T-helper 17 cell (primary cell): ENCODE measurements at places on chromosomes 12 and 14.

DNA sequence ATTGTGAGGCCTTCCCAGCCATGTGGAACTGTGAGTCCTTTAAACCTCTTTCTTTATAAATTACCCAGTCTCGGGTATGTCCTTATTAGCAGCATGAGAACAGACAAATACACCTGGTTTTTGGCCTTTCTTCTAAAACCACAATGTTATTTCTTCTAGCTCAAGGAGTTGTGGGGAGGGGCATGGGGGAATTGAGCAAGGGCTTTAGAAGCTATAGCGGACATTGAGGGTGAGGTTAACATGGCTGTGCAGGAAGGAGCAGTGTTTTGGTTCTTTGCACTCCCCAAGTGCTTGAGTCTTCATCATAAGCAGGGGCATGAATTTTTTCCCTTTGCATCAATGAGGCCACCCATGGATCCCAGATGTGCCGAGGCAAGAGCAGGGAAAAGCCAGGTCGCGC is 86.8 kb downstream of the SPRING1 start:
- no peak overlapping the region for H3K27ac ChIP-seq
- H3K4me1 ChIP-seq, result peaks cover 5% of the 10 kb centered on the region
- H3K4me3 ChIP-seq, result no peak overlapping the region
- no peak for DNase-seq
- peaks cover 3% of the 10 kb centered on the region for H3K36me3 ChIP-seq

DNA sequence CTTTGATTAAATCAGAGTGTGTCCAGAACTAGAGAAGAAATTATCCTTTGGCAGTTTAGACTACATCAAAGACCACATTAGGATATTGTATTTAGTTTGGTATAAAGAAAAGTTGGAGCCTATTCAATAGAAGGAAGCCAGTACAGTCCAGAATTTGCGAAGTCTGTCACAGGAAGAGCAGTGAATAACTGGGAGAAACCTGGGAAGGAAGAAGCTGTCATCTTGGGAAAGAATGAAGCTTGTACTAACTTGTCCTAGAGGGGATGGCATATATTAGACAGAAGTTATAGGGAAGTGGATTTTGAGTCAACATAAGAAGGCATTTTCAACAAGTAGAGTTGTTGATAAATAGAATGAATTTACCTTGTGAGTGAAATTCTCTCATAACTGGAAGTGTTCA is 386.7 kb downstream of the LRIG3 start:
- peaks cover 8% of the 10 kb centered on the region for H3K27me3 ChIP-seq
- peaks cover 2% of the 10 kb centered on the region for H3K36me3 ChIP-seq
- no peaks in the 10 kb centered on the region for H3K4me1 ChIP-seq
- no peak overlapping the region for H3K4me3 ChIP-seq
- DNase-seq, result no peak

GRCh38 chr14:65168840-65169239 is 66.5 kb upstream of the MAX start:
- H3K36me3 ChIP-seq, result no peaks in the 10 kb centered on the region
- no peak for DNase-seq
- H3K27me3 ChIP-seq, result no peaks in the 10 kb centered on the region
- H3K27ac ChIP-seq, result no peak overlapping the region

- H3K36me3 ChIP-seq, result no peaks in the 10 kb centered on the region
- no peak overlapping the region for H3K4me3 ChIP-seq
- H3K27me3 ChIP-seq, result peaks cover 6% of the 10 kb centered on the region
- H3K27ac ChIP-seq, result no peak overlapping the region
These were observed 253.7 kb downstream of the DUSP6 start for GRCh38 chr12:89098441-89099112.

GRCh38 chr12:1644534-1645438 is 15.8 kb downstream of the WNT5B start:
- no peak overlapping the region for H3K27ac ChIP-seq
- H3K27me3 ChIP-seq, result peaks cover 44% of the 10 kb centered on the region
- peaks cover 3% of the 10 kb centered on the region for H3K4me1 ChIP-seq
- no peaks in the 10 kb centered on the region for H3K36me3 ChIP-seq

GRCh38 chr12:26135571-26135970 is 10.7 kb upstream of the BHLHE41 start:
- H3K4me1 ChIP-seq, result no peaks in the 10 kb centered on the region
- H3K27ac ChIP-seq, result no peak overlapping the region
- peaks cover 56% of the 10 kb centered on the region for H3K27me3 ChIP-seq
- H3K4me3 ChIP-seq, result no peak overlapping the region

- H3K4me3 ChIP-seq, result no peak overlapping the region
- no peaks in the 10 kb centered on the region for H3K4me1 ChIP-seq
- no peak for DNase-seq
- no peaks in the 10 kb centered on the region for H3K27me3 ChIP-seq
- H3K36me3 ChIP-seq, result no peaks in the 10 kb centered on the region
- no peak overlapping the region for H3K27ac ChIP-seq
These were observed 263.3 kb downstream of the TTC6 start for GRCh38 chr14:37858733-37859132.

GRCh38 chr12:52202361-52203078 is 10.7 kb upstream of the KRT80 start:
- peaks cover 64% of the 10 kb centered on the region for H3K27me3 ChIP-seq
- H3K4me3 ChIP-seq, result no peak overlapping the region
- peak overlapping the region; percentile 51 for H3K27ac ChIP-seq
- H3K36me3 ChIP-seq, result peaks cover 5% of the 10 kb centered on the region
- no peak for DNase-seq

DNA sequence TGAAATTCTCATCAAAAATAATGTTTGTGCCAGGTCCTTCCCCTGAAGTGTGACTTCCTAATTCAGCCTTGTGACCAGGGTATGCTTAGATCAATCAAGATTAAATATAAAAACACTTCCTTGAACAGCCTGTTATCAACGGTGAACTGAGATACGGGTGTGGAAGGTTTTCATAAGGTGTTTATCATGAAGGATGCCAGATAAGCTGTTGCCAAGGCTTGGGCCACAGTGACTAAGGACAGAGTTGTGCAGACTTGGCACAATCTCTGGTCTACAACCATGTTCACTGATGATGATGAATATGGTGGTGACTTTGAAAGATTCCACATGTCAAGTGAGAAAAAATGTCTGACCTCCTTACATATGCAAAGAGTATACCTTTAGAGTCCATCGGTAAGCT is 51.3 kb upstream of the LIN7A start:
- H3K36me3 ChIP-seq, result no peaks in the 10 kb centered on the region
- no peak overlapping the region for H3K27ac ChIP-seq
- no peaks in the 10 kb centered on the region for H3K4me1 ChIP-seq
- no peak overlapping the region for H3K4me3 ChIP-seq
- no peaks in the 10 kb centered on the region for H3K27me3 ChIP-seq

DNA sequence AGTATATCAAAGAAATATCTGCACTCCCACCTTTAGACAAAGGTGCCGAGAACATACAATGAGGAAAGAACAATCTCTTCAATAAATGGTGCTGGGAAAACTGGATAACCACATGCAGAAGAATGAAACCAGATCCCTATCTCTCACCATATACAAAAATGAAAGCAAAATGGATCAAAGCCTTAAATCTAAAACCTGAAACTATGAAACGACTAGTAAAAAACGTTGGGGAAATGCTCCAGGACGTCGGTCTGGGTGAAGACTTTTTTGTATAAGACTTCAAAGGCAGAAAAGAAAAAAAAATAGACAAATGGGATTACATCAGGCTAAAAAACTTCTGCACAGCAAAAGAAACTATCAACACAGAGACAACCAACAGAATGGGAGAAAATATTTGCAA is 83.8 kb downstream of the PPM1A start:
- H3K27ac ChIP-seq, result no peak overlapping the region
- H3K27me3 ChIP-seq, result peaks cover 47% of the 10 kb centered on the region
- DNase-seq, result no peak
- H3K4me3 ChIP-seq, result no peak overlapping the region
- H3K4me1 ChIP-seq, result peaks cover 20% of the 10 kb centered on the region
